ENCODE measurements at places on chromosomes 3 and 15. TPM values are rescaled to one million over a fixed set of nuclear protein-coding genes. Genes with fewer than 3 reads are reported as not detected.

- no peak for DNase-seq
- no peaks in the 10 kb centered on the region for H3K36me3 ChIP-seq
- H3K4me3 ChIP-seq: peak overlapping the region; percentile 50
Measured at GRCh38 chr3:27681249-27681748, 40.8 kb downstream of the EOMES start.

- H3K36me3 ChIP-seq: no peaks in the 10 kb centered on the region
- H3K4me3 ChIP-seq: no peak overlapping the region
- DNase-seq: no peak
- no peaks in the 10 kb centered on the region for H3K4me1 ChIP-seq
- no peak overlapping the region for H3K27ac ChIP-seq
- H3K27me3 ChIP-seq: no peaks in the 10 kb centered on the region
Measured at GRCh38 chr3:33134026-33134625, 20.3 kb downstream of the CRTAP start.

DNA sequence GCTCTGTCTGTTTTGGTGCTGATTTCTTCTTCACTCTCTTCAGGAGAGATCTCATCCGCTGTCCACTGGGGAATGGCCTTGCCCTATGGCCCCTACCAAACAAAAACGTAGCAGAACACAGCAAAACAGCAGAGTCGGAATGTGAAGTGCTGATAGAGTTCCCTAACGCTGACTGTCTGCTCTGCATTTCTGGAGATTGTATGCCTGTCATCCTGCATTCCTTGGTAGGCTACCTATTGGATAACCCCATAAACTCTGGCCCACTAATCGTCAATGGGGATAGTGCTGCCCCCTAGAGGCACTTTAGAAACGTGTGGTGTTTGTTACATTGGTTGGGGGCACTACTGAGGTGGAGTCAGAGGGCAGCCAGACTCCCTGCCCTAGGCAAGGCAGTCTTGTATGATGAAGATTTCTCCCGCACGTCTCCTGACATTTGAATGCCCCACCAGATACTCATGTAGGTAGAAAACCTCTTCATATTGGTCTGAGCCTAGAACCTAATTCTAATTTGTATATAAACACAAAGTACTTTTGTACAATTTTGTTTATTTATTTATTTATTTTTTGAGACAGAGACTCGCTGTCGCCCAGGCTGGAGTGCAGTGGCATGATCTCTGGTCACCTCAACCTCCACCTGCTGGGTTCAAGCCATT is 15.6 kb upstream of the MAGEF1 start:
- H3K27me3 ChIP-seq: peaks cover 4% of the 10 kb centered on the region
- H3K27ac ChIP-seq: no peak overlapping the region
- peaks cover 32% of the 10 kb centered on the region for H3K4me1 ChIP-seq
- DNase-seq: peak; percentile 50
- no peaks in the 10 kb centered on the region for H3K36me3 ChIP-seq
- no peak overlapping the region for H3K4me3 ChIP-seq

DNA sequence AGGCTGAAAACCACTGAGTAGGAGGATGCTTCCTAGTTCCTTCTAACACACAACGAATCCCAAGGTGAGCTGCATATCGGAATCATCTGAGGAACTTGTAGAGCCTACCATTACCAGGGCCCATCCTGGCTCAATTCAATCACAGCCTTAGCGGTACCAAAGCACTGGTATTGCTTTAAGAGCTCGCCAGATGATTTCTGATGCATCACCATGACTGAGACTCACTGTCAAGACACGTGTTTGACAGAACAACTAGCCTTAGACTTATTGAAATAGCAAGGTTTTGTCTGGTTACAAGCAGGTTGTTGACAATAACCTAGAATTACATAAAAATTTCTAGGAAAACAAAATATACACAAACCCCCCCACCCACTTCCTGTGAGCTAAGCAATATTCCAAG is 68.5 kb downstream of the CBLB start:
- H3K27me3 ChIP-seq: no peaks in the 10 kb centered on the region
- peak overlapping the region; percentile 23 for H3K27ac ChIP-seq
- no peak for DNase-seq
- no peak overlapping the region for H3K4me3 ChIP-seq

- peak; percentile 38 for DNase-seq
- H3K27me3 ChIP-seq: peaks cover 14% of the 10 kb centered on the region
- peaks cover 17% of the 10 kb centered on the region for H3K4me1 ChIP-seq
Measured at GRCh38 chr15:40108061-40108854, 421 bp downstream of the BMF start.

The HTR3E gene
- not detected for total RNA-seq

The PAK6 gene
- total RNA-seq: not detected

- no peak for DNase-seq
- no peaks in the 10 kb centered on the region for H3K4me1 ChIP-seq
- H3K27me3 ChIP-seq: no peaks in the 10 kb centered on the region
- no peak overlapping the region for H3K4me3 ChIP-seq
- no peaks in the 10 kb centered on the region for H3K36me3 ChIP-seq
Measured at GRCh38 chr3:167882057-167882667, 146.6 kb downstream of the SERPINI1 start.

DNA sequence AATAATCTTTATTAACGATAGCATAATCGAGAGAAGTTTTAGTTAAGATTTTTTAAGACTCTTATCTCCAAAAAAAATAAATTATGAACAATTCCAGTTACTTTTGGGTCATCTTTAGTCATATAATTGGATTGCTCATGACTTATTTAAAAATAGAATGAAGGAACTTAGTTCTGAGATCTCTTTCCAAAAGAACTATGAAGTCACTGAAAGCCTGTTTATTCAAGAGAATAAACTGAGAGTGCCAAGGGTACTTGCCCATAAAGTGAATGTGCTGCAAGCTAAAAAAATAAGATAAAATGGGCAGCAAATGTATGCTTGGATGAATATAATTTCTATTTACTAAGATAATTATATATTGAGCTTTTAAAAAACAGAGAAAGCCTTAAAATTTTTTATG is 176.5 kb upstream of the PLSCR5 start:
- H3K36me3 ChIP-seq: no peaks in the 10 kb centered on the region
- H3K27me3 ChIP-seq: no peaks in the 10 kb centered on the region
- no peak overlapping the region for H3K4me3 ChIP-seq

The ACSBG1 gene
- not detected for total RNA-seq

GRCh38 chr15:29435811-29436210 is 166.2 kb upstream of the NSMCE3 start:
- H3K4me1 ChIP-seq: peaks cover 2% of the 10 kb centered on the region
- DNase-seq: no peak
- peaks cover 2% of the 10 kb centered on the region for H3K27me3 ChIP-seq
- no peaks in the 10 kb centered on the region for H3K36me3 ChIP-seq
- H3K4me3 ChIP-seq: no peak overlapping the region
